ENCODE measurements at places on chromosomes 4 and X.

GRCh38 chrX:10240918-10241317, 84.1 kb downstream of the CLCN4 start:
- DNase-seq, result no peak

- DNase-seq, result no peak
Measured at GRCh38 chr4:140739971-140740370, 16.2 kb downstream of the TBC1D9 start.

- peak; percentile 47 for DNase-seq
Measured at GRCh38 chrX:39814391-39814790, 283.4 kb downstream of the BCOR start.

- no peak for DNase-seq
Measured at GRCh38 chr4:124144238-124144654, 568.3 kb downstream of the ANKRD50 start.

DNA sequence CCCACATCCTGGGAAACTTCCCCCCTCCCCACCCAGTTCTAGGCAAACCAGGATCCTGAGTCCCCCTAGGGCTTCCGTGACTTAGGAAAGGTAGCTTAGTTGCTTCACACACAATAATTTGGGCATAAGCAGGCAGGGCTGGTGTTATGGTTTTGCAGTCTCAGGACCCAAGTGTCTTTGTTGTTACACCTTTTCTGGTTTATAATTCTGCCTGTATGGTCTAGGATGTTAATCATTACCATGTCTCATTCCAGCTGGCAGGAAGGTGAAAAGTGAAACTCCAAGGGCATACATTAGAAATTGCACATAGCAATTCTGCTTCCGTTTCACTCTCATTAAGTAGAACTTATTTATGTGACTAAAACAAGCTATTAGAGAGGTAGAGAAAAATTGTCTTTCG, 16.8 kb downstream of the UGT8 start:
- DNase-seq, result no peak

GRCh38 chrX:112577146-112577545, 102.6 kb downstream of the LHFPL1 start:
- no peak for DNase-seq

All from CD8-positive, alpha-beta T cell (primary cell).